Glomerular endothelial cell (primary cell): ENCODE measurements at places on chromosomes 2 and 18.

GRCh38 chr2:11298592-11298991 lies 45.8 kb downstream of the ROCK2 start:
- DNase-seq, result no peak

GRCh38 chr2:172953411-172953810 lies 122.2 kb upstream of the MAP3K20 start:
- no peak for DNase-seq

- DNase-seq, result no peak
Measured at GRCh38 chr2:96856776-96857666, 795 bp downstream of the ANKRD39 start.

- no peak for DNase-seq
Measured at GRCh38 chr2:122875091-122875865, 1119.8 kb downstream of the TSN start.

GRCh38 chr2:47076586-47077441 lies 78.3 kb downstream of the STPG4 start:
- no peak for DNase-seq

DNA sequence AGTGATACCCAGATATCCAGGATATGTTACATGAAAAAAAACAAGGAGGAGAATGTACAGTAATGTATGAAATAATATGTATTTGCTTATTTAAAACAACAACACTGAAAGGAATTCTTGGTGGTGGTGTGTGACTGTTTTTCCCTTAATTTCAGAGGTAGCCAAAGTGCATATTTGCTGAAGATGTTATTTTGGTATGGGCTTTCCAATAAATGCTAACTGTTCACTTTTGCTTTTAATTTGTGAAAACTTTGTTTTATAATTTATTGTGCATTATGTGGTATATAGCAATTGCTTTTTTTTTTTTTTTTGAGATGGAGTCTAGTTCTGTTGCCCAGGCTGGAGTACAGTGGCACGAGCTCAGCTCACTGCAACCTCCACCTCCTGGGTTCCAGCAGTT lies 7.6 kb downstream of the CCNYL1 start:
- DNase-seq, result no peak

DNA sequence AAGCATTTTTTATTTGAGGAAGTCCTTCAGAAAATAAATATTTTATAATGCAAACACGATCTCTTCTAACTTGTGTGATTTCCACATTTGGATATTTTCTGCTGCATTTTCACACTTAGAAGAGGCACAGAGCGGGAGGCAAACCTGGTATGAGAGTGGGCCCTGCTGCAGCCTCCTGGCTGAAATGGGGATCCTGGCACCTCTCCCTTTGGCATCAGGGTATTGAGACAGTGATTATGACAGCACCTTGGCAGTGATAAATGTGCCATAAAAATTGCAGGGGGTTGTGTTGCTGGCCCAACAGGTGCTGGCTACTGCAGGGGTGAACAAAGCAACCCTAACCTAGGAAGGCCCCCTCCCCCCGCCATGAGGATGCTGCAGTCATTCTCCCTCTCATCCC lies 128.6 kb downstream of the TSN start:
- DNase-seq, result no peak

- DNase-seq, result no peak
Measured at GRCh38 chr18:50751490-50751889, 68.3 kb downstream of the MRO start.

- DNase-seq, result no peak
Measured at GRCh38 chr2:58865436-58865835, 624.3 kb upstream of the FANCL start.

DNA sequence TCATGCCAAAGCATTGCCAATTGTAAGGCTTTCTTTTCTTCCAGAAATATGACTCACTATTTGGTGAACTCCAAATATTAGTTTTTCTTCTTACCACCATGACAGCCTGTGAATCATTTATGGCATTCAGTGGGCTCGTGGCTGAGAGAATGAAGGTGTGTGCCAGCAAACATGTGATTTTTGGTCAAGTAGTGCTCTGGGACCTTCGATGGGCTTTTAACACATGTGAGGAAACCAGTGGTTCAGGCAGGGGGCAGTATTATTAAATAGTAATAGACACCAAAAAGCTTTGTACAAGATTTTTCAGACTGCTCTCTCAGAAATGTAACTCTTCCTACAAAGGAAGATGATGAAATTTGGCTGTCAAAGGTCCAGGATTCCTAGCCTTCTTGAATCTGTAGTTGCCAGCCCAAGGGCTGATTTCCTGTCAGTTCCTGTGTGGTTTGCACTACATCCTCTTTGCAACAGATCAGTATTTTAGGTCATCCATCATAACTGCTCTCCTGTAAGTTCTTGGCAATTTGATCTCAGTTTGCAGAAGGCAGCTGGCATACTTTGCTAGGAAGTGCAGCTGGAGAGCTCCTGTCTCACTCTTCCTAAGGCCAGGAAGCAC lies 64.3 kb downstream of the BABAM2 start:
- DNase-seq, result peak; percentile 99

DNA sequence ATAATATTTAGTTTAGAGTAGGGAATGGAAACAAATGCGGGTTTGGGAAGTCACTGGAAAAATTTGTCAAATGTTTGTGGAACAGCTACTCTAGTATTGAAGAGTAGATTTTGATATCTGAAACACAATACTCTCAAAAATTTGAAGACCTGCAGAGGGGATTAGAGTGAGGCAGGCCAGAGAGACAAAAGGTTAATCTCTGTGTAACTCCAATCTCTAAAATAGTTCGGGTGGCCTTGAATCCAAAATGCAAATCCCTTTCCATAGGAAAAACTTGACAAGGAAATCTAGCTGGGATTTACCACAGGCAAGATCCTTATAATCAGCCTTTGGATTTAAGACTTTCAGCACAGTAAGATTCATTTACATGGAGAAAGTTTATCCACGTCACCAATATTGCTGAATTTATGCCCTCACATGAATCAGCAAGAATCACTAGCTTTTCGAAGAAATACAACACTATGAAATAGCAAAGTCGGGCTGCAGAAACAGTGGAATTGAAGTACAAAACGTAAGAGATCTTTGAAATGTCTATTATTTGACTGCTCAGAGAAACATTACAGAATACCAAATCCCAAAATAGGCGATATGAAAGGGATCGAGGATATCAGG lies 423.7 kb upstream of the ZNF804A start:
- no peak for DNase-seq

DNA sequence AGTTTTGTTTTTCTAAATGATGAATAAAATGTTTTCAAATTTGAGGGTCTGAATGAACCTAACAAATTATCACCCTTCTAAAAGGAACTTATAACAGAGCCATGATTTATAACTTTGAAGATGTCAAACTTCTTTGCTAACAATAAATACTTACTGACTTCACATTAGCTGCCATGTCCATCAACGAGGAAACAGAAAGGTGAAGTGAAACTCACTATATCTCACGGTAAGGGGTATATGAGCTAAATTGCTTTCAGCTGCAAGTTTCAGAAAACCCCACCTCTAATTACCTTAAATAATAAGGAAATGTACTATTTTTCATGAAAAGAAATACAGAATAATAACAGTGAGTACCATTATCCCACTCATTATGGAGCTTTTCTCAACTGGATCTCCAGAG lies 350.8 kb upstream of the NT5C1B start:
- no peak for DNase-seq

GRCh38 chr2:203783496-203784203 lies 77.2 kb downstream of the CD28 start:
- DNase-seq, result no peak

- DNase-seq, result no peak
Measured at GRCh38 chr2:86309966-86310365, 27.5 kb downstream of the REEP1 start.

GRCh38 chr2:28225473-28226080 lies 167.1 kb upstream of the FOSL2 start:
- DNase-seq, result no peak

GRCh38 chr2:118967124-118967880 lies 25.3 kb downstream of the MARCO start:
- no peak for DNase-seq

DNA sequence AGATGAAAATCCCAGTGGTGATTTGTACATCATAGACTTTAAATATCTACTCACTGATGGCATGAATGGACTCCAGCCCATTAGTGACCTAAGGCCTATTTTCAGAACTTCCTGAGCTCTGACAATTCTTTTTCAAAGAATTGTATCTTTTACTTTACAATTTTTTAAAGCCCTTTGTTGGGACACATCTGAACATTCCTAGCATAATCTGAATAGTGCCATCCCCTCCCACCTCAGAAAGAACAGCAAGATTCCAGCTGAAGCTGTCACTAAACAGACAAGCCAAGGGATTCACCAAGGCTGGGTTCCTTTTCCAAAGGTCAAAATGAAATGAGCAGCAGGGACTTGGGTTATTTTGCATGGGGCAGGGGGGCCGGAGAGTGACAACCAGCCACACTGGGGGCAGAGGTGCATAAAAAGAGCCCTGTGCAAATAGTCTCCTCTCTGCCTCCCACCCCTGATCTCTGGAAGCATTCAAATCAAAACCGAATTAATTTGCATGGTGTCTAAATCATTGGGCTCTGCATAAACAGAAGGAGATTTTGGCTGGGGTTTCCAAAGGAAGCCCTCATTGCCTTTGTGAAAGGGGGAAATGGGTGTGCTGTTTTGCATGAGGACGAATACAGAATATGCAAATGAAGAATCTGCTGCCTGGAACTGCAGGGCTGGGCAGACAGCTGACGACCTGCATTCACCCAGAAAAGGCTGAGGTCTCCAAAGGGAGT lies 17.2 kb downstream of the EPHA4 start:
- DNase-seq, result no peak

DNA sequence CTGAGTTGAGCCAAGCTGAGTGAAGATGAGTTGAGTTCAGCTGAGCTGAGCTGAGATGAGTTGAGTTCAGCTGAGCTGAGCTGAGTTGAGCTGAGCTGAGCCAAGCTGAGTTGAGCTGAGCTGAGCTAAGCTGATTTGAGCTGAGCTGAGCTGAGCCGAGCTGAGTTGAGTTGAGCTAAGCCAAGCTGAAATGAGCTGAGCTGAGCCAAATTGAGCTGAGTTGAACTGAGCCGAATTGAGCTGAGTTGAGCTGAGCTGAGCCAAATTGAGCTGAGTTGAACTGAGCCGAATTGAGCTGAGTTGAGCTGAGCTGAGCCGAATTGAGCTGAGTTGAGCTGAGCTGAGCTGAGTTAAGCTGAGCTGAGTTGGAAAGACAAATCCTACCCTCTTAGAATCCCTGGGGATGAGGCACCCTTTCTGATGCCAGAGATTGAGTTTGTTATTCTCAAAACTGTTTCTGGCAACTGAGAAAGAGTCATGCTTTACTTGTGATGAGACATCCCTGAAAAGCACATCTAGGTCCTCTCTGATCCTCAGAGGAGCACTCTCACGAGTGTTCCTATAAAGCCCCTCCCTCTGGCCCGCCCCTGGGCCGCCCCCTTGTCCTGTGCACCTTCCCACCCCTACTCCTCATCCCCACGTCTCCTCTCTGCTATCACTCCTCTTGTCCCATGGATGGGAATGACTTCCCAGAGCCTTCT lies 116.5 kb downstream of the MCFD2 start:
- DNase-seq, result no peak

DNA sequence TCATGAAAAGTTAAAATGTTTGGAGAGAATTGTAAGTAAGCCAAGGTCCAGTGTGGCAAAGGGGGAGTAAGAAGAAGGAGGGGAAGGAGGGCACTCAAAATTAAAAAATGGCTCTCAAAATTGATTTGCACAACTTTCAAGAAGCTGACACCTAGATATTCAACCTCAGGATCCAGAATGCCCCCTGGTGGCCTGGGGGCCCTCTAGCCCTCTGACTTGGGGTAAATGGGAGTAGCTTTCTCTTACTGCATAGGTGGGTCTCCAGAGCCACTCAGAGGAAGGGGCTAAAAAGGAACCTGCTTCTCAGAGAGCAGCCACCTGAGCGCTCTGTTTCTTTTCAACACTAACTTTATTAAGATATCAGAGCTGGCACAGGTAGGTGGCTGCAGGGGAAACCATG lies 968.5 kb downstream of the BCL11A start:
- DNase-seq, result no peak

GRCh38 chr2:71669058-71669456 lies 215.7 kb downstream of the DYSF start:
- no peak for DNase-seq

GRCh38 chr18:78767648-78768071 lies 212.0 kb upstream of the SALL3 start:
- no peak for DNase-seq

- no peak for DNase-seq
Measured at GRCh38 chr2:33607905-33608304, 8.8 kb upstream of the FAM98A start.

GRCh38 chr2:36670881-36671595 lies 25.5 kb upstream of the VIT start:
- DNase-seq, result no peak

DNA sequence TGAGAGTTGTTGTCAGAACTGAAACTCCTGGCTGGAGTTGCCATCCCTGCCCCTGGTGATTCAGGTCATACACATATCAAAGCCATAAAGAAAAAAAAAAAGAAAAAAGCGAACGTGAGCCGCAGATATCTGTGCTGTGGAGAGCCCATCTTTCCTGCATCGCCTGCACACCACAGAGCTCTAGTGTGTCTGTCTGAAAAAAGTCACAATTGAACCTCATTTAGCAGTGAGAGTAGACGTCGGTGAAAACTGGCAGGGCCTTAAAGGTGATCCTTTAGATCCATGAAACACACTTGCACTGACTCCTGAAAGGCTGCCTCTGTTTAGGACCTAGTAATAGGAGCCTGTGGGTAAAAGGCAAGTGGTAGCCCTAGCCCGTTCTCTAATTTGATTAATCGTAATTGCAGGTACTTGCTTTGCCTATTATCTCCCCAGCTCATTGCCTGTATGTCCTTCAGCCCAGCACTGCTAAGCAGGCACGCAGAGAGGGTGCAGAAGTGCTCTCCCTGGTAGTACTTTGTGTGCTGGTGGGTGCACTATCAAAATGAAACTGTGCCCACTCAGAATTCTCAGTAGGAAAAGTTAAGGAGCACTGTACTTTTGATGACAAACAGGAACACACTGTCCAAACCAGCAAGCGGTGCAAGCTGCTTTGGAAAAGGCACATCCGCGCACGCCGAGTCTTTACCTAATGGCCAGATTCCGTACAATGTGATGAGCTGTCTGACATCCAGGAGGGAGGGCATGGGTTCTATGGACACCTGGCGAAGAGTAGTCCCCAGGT lies 103.5 kb upstream of the ASB18 start:
- DNase-seq, result no peak

DNA sequence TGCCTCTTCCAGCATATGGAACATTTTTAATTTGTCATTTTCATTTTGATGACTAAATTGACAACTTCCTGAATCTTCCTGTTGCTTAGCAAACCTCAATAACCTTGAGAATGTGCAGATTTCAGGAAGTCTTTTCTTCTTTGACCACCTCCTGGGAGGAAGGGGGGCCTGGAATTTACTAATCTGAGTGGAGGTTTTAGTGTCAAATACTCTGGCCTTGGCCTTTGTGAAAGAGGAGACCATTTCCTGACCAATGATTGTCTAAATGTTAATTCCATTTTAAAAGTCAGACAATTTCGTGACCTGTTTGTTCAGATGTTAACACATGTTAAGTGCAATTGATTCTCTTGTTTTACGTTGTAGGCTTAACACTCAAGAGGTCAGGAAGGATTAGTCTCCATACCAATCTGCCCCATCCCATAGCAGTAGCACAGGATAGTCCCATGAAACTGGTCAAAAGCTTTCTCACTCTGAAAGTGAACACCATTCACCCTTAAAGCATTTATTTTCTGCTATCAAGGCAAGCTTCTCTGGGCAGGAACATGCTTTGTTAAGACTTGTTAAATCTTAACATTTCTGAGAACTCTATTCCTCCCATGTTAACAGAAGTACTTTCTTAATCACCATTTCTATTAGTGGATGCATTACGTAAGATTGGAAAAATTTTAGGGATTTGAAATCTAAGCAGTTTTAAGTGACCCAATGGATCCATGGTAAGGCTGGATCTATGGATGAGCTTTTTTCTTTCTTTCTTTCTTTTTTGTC lies 219.6 kb downstream of the RND3 start:
- DNase-seq, result no peak

- DNase-seq, result no peak
Measured at GRCh38 chr2:65686928-65687521, 254.6 kb upstream of the SPRED2 start.
